SJSA1 (cell line): ENCODE measurements at places on chromosomes 7 and 10. TPM values are rescaled to one million over a fixed set of nuclear protein-coding genes. Genes with fewer than 3 reads are reported as not detected.

TSPAN14 gene
- total RNA-seq = 60.8 and 65.8 TPM in 2 replicates

CTAGE4 gene
- total RNA-seq = not detected in 2 replicates

TRIL gene
- total RNA-seq = 0.05 TPM in 1 of 2 replicates, not detected in the other

ATOH7 gene
- not detected in 2 replicates for total RNA-seq

SFTPD gene
- 0.29 TPM in 1 of 2 replicates, not detected in the other for total RNA-seq

ZC3HAV1L gene
- total RNA-seq = 7.5 and 15.2 TPM in 2 replicates

UCMA gene
- total RNA-seq = not detected in 2 replicates

TEX36 gene
- total RNA-seq = not detected in 2 replicates

PDE6C gene
- not detected in 2 replicates for total RNA-seq

TYW1B gene
- 4.5 and 4.6 TPM in 2 replicates for total RNA-seq

HOXA5 gene
- total RNA-seq = 0.79 and 0.81 TPM in 2 replicates

SUGCT gene
- total RNA-seq = 17.1 and 20.5 TPM in 2 replicates

CCL24 gene
- total RNA-seq = 0.45 TPM in 1 of 2 replicates, not detected in the other

CLDN4 gene
- total RNA-seq = 0.16 TPM in 1 of 2 replicates, not detected in the other

SLC13A1 gene
- total RNA-seq = 0.09 and 0.84 TPM in 2 replicates

MKI67 gene
- total RNA-seq = 26.7 and 50.4 TPM in 2 replicates

DOCK1 gene
- 50.8 and 60.4 TPM in 2 replicates for total RNA-seq

ANXA8 gene
- total RNA-seq = 0.16 and 0.31 TPM in 2 replicates

TSPAN12 gene
- total RNA-seq = 1.8 and 2.3 TPM in 2 replicates

MKX gene
- not detected in 2 replicates for total RNA-seq

C10orf95 gene
- total RNA-seq = not detected in 2 replicates

WDR86 gene
- total RNA-seq = 0.39 and 0.72 TPM in 2 replicates

SYT15 gene
- 5.2 and 8.6 TPM in 2 replicates for total RNA-seq

CRHR2 gene
- total RNA-seq = not detected in 2 replicates

FAM13C gene
- 0.03 TPM in 1 of 2 replicates, not detected in the other for total RNA-seq
